ENCODE measurements at places on chromosomes 5 and 9. TPM values are rescaled to one million over a fixed set of nuclear protein-coding genes. Genes with fewer than 3 reads are reported as not detected.

Gene DRD1
- total RNA-seq = not detected

Gene FOXD4
- total RNA-seq = 0.10 TPM

Gene PCDHGB5
- total RNA-seq = 3.1 TPM

Gene FABP6
- not detected for total RNA-seq

Gene C9orf50
- not detected for total RNA-seq

Gene TAS2R1
- not detected for total RNA-seq

Gene TPPP
- 0.14 TPM for total RNA-seq

Gene APBA1
- 3.2 TPM for total RNA-seq

Gene MARCOL
- total RNA-seq = not detected

Gene IL12B
- total RNA-seq = not detected

Gene BTNL3
- total RNA-seq = not detected

Gene ZBED3
- total RNA-seq = 0.82 TPM

Gene WNT8A
- not detected for total RNA-seq

Gene SLC35A4
- total RNA-seq = 36.4 TPM

Gene SLC36A3
- not detected for total RNA-seq

Gene CXXC5
- 1.0 TPM for total RNA-seq

Gene ADAM19
- 9.1 TPM for total RNA-seq

Gene COL23A1
- total RNA-seq = 0.04 TPM

Gene CACFD1
- total RNA-seq = 2.2 TPM

Data from foreskin keratinocyte (primary cell).